ENCODE measurements at places on chromosomes 7 and 10.

DNA sequence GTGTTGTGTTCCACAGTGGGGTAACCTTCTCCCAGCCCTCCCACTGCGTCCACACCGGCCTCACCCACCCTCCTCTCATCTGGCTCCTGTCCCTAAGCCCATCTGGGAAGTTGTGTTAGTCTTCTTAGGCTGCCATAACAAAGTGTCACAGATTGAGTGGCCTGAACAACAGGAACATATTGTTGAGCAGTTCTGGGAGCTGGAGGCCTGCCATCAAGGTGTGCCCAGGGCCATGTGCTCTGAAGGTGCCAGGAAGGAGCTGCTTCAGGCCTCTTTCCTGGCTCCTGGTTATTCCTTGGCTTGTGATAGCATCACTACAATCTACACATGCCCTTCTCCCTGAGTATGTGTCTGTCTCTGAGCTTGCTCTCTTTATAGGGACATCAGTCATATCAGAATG, 327.6 kb upstream of the COBL start:
- DNase-seq: no peak

- DNase-seq: no peak
Measured at GRCh38 chr10:46293228-46293627, 6.4 kb downstream of the ANTXRL start.

GRCh38 chr7:88566162-88566729, 193.3 kb upstream of the ZNF804B start:
- no peak for DNase-seq

DNA sequence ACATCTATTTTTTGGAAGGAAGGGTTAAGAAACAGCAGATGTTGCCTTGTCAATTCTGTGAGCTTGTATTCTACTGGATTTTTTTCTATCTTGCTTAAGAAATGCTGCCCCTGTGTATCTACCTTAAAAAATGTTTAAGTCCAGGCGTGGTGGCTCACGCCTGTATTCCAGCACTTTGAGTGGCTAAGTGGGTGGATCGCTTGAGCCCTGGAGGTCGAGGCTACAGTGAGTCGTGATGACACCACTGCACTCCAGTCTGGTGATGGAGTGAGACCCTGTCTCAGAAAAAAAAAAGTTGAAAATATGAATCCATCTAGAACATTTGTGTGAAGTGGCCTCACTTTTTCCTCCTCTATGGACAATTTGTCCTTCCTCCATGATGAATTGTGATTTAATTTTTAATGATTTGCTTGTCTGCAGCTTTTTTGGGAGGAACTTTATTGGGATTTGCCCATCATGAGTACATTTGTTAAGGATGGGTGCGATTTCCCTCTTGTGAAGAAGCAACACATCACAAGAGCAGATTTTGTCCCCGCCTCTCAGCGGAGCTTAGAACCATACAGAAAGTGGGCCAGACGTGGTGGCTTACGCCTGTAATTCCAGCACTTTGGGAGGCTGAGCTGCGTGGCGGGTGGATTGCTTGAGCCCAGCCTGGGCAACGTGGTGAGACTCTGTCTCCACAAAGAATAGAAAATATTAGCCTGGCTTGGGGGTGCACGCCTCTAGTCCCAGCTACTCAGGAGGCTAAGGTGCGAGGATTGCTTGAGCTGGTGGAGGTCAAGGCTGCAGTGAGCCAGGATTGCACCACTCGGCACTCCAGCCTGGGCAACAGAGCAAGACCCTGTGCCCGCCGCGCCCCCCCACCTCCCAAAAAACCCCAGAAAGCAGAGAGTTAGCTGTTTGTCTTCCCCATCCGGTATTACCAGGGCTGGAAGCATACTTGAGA, 57.7 kb downstream of the DNAJB6 start:
- DNase-seq: no peak

- no peak for DNase-seq
Measured at GRCh38 chr7:130144312-130145171, 60.7 kb downstream of the TMEM209 start.

- no peak for DNase-seq
Measured at GRCh38 chr7:94605031-94605430, 50.9 kb downstream of the SGCE start.

- no peak for DNase-seq
Measured at GRCh38 chr7:77310982-77311381, 105.2 kb downstream of the GSAP start.

- no peak for DNase-seq
Measured at GRCh38 chr10:88389456-88389855, 193.7 kb downstream of the RNLS start.

DNA sequence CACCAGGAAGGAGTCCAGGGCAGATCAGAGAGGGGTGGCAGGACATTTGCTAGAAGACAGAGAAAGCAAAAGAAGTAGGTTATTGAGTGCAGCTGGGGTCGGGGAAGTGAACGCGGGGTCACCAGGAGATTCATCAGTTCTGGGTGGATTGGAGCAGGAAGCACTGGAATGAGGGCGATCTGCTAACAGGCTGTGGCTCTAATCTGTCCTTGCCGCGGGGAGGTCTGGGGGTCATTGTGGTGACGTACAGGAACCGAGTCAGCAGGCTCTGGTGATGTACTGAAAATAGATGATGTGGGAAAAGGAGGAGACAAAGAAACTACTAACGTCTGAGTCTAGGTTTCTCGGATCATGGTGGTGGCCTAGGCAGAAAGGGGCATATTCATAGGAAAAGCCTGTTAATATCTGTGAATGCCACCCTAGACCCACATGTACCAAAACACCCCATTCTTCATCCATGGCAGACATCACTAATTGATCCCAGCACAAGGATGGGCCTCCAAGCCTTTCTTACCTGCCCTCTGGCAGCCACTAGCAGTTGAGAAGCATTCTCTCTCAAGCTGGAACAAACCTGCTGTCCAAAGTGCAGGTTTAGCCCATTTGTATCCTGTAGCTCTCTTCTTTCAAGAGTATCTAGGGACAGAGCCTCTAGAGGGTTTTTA, 134.5 kb downstream of the C10orf105 start:
- DNase-seq: no peak

GRCh38 chr7:157715938-157716280, 379.1 kb downstream of the DNAJB6 start:
- no peak for DNase-seq

DNA sequence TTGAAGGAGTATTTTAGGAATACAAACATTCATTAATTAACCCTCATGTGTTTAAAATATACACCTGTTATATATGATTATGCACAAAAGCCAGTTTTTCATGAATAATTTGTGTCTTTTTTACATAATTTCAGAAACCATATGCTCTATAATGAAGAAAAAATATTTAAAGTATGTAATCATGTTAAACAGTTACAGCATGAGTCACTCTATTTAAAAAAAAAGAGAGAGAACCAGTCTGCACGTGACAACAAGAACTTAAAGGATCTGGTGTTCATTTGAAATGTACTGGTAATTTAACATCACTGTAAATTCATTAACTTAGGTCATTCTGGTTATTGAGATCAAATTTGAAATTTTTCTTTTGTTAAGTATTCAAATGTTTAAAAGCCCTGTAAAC, 228.5 kb downstream of the CACNB2 start:
- DNase-seq: no peak

- no peak for DNase-seq
Measured at GRCh38 chr7:41630741-41631140, 72.1 kb downstream of the INHBA start.

- no peak for DNase-seq
Measured at GRCh38 chr7:5248201-5248885, 34.4 kb upstream of the SLC29A4 start.

GRCh38 chr7:112798274-112799159, 8.3 kb upstream of the TMEM168 start:
- no peak for DNase-seq

GRCh38 chr7:48289656-48290055, 118.4 kb downstream of the ABCA13 start:
- DNase-seq: no peak

GRCh38 chr7:22601003-22601402, 101.0 kb upstream of the STEAP1B start:
- no peak for DNase-seq

GRCh38 chr7:73423519-73424488, 9.8 kb upstream of the FZD9 start:
- no peak for DNase-seq

GRCh38 chr7:79084423-79084822, 369.0 kb downstream of the MAGI2 start:
- no peak for DNase-seq

- peak; percentile 71 for DNase-seq
Measured at GRCh38 chr7:140360697-140361229, 37.6 kb downstream of the SLC37A3 start.

- no peak for DNase-seq
Measured at GRCh38 chr10:43863270-43863669, 214.6 kb upstream of the ZNF32 start.

- no peak for DNase-seq
Measured at GRCh38 chr7:148230296-148230695, 360.3 kb upstream of the C7orf33 start.

GRCh38 chr7:22548313-22548712, 48.3 kb upstream of the STEAP1B start:
- DNase-seq: no peak

DNA sequence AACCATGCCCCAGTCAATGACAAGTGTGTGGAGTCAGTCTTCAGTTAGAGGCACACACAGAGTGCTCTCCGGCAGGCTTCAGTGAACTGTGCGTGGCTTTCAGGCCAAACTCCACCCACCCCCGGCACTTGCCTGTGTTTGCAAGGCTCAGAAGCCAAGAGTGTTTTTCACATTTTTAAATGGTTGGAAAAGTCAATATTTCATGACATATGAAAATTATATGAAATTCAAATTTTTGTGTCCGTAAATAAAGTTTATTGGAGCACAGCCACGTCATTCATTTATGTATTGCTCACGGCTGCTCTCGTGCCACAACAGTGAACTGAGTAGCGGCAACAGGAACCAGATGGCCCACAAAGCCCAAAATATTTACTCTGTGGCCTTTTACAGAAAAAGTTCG, 104.7 kb downstream of the SFMBT2 start:
- no peak for DNase-seq

GRCh38 chr7:156607332-156608172, 33.0 kb upstream of the RNF32 start:
- DNase-seq: no peak

DNA sequence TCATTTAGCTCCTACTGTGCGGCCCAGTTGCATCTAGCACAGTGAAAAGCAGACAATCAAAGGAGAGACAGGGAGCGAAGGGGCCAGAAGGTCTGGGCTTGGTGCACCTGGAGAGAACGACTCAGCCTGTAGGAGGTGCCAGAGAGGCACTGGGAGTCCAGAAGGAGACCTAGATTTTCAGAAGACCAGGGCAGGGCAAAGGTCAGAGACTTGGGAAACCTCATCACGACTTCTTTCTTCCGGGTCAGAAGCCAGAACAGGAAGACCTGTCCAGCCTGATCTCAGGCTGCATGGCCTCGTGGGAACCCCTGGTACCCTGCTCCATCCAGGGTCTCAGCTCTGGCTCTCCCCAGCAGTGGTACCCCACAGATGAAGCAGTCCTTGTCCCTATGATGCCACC, 5.2 kb downstream of the AGAP3 start:
- DNase-seq: no peak

- no peak for DNase-seq
Measured at GRCh38 chr10:29804025-29804852, 169.5 kb upstream of the SVIL start.

DNA sequence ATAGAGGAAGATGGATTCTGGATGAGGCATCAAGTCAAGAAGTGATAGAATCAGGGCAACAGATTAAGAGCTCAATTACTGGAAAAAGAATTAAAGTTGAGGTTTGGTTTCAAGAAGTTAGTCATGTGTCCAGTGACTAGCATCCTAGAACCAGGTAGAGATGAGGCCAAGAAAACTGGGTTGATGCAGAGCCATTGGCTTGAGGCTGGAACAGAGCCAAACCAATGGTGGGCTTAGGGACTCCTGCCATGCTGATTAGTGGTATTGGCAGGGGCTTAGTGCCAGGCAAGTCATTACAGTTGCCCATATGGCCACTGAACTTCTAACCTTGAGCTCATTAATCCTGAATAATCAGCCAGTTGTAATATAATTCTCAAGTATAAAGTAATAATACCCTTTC, 18.5 kb downstream of the ZNF277 start:
- no peak for DNase-seq

DNA sequence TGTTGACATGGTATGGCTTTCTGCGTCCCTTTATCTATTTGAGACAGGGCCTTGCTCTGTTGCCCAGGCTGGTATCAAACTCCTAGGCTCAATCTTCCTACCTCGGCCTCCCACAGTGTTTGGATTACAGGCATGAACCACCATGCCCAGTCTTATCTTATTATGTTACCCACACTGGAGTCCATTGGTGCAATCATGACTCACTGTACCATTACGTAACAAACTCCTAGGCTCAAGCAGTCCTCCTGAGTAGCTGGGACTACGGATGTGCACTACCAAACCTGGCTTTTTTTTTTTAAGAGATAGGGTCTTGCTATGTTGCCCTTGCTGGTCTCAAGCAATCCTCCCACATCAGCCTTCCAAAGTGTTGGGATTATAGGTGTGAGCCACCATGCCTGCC, 66.7 kb downstream of the CCDC3 start:
- DNase-seq: no peak

- DNase-seq: no peak
Measured at GRCh38 chr7:121280656-121281055, 48.1 kb upstream of the WNT16 start.

GRCh38 chr10:65754112-65754511, 1171.7 kb upstream of the LRRTM3 start:
- no peak for DNase-seq

DNA sequence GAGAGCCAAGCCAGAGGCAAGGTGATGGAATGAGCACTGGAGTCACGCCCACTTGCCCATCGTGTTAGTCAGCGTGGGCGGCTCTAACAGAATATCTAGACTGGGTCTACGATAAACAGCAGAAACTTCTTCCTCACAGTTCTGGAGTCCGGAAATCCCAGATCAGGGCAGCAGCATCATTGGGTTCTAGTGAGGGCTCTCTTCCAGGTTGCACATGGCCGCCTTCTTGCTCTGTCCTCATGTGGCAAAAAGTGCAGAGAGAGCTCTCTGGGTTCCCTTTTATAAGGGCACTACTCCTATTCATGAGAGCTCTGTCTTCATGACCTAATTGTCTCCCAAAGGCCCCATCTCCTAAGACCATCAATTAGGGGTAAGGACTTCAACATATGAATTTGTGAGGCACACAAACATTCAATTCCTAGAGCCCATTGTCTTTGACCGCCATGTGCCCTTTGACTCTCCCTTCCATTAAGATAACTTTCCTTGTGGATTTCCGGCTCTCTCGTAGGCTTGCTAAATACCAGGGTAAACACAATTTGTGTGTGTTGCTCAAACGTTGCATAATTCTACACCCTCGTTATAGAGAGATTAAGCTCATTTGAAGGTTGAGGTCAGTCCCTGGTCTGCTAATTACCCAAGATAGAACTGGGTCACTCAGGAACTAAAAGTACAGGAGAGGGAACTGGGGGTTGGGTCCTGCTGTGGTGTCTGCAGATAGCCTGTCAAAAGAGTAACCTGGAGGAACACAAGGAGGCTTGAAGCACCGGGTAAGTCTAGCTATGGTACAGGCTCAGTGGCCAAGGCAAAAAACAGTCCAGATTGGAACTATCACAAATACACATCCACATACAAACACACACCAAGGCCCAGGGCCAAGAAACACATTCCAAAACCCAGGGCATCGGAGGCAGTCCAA, 28.7 kb upstream of the USP6NL start:
- DNase-seq: no peak

- no peak for DNase-seq
Measured at GRCh38 chr7:3265388-3265787, 35.7 kb upstream of the SDK1 start.

Data from T-helper 1 cell (primary cell).